ENCODE measurements at places on chromosomes 12 and 14.

- no peak for DNase-seq
These were observed 151.0 kb upstream of the LMO3 start for GRCh38 chr12:16756833-16757555.

GRCh38 chr12:18242380-18243089, 18.8 kb upstream of the PIK3C2G start:
- DNase-seq, result no peak

GRCh38 chr12:32821293-32821692, 65.6 kb upstream of the YARS2 start:
- DNase-seq, result no peak

DNA sequence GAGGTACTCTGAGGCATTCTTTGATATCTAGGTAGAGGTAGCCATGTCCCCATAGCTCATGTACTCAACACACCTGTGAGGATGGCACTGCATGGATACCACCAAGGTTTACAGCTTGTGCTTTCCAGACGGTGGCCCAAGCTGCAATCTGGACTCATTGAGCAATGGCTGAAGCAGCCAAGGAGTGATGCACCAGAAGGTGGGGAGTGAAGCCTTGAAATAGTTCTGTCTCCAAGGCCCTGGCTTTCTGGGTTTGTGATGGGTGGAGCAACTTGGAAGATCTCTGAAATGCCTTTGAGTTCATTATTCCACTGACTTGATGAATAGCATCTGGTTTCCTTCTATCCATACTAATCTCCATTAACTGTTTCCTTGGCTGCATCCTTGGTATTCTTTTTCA, 290.0 kb upstream of the NOVA1 start:
- DNase-seq, result no peak

DNA sequence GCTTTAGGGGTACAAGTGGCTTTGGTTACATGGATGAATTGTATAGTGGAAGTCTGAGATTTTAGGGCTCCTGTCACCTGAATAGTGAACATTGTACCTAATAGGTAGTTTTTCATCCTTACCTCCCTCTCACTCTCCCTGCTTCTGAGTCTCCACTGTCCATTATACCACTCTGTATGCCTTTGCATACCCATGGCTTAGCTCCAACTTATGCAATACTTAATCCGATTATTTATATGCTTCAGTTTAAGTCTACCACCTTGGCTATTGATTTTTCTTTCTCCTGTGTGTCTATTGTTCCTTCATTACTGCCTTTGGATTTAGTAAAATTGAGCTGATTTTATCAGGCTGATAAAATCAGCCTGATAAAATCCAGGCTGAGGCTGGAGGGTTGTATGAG, 30.5 kb upstream of the C12orf71 start:
- DNase-seq, result no peak

GRCh38 chr12:4855121-4855924, 54.4 kb upstream of the KCNA1 start:
- peak; percentile 70 for DNase-seq

DNA sequence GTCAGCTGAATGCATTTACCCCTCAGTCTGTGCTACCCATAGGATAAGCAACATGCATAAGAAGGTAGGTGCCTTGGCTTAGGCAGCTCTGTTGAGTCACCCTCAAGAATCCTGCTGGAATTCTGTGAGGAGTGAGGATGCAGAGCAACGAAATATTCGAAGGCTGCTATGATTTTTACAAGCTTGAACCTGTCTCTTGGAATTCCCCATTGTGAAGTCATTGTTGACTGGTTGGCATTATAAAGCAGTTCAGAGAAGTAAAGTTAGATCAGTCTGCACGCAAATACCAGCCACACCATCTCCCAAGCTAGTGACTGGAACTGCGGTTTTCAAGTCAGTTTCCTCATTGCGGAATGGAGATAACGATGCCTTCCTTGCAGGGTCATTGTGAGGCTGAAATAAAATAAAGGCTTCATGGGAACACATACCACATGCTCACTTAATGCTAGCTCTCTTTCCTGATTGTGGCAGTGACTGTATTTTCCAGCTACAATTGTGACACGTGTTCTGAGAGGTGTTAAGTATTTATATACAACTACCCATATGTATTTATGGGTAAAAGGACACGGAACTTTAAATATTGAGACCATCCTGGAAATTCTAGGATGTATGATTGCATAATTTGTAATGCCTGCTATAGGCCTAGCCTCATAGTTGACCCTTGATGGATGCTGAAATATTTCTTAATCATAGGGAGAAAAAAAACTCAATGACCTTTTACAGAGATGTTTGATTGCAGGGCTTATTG, 96.7 kb downstream of the ETV6 start:
- peak; percentile 73 for DNase-seq

DNA sequence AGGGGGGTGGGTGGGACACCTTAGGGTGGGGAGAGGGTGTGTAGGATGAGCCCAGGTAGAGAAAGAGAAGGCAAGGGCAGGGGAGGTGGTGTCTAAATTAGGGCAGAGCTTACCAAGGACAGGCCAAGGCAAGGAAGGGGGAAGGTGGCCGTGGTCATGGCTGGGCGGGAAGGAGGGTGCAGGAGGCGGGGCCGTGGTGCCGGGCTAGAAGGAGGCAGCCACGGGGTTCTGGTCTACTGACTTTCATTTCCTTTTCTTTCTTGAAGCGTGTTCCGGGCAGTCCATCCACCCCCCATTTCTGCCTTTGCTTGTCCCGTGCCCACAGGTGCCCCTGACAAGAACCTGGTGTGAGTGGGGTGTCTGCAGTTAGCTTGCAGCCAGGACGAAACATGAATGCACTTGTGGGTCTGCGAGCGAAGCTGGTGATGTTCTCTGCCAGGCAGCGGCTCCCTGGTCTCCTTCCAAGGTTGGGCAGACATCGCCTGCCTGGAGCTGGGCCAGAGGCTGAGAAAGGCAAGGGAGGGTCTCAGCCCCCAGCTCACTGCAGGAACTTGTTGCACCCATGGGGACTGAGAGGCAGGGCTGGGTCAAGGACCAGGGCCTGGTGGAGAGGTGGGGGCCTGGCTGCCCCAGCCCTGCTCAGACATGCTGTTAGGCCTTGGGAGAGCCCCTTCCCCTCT, 58.2 kb downstream of the KIF26A start:
- no peak for DNase-seq

DNA sequence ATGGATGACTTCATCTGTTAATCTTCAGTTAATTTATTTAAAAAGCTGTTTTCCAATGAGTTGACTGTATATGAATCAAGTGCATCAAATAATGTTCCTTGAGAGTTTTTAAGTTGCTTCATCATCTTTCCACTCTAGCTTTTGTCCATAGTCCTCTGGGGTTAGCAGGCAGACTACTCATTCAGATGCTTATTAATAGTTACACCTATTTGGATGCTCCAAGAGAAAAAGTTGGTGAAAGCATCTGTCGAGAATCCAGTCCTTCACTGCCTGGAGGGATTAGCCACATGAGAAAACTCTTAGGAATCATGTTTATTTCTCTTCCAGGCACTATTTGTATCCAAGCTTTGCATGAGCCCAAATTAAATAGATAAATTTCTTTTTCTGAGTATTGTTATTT, 70.2 kb downstream of the DACT1 start:
- DNase-seq, result no peak

DNA sequence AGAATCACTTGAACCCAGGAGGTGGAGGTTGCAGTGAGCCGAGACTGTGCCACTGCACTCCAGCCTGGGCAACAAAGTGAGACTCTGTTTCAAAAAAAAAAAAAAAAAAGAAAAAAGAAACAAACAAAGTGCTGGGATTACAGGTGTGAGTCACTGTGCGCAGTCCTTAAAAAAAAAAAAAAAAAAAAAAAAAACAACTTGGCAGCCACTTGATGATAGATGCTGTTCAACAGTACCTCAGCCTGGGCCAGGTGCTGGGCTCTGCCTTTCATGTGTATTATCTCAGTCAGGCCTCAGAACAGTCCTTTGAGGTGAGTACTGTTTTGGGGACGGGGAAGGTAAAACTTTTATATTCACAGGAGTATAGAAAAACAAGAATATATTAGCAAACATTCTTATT, 9.6 kb downstream of the ACADS start:
- DNase-seq, result no peak

GRCh38 chr12:106986135-106986534, 811 bp downstream of the MTERF2 start:
- no peak for DNase-seq

GRCh38 chr12:45243963-45244362, 28.1 kb downstream of the ANO6 start:
- no peak for DNase-seq

All from CD4-positive, alpha-beta T cell treated with Interferon alpha-2 for 1 hour (primary cell).